ENCODE measurements at places on chromosomes 13 and 19. TPM values are rescaled to one million over a fixed set of nuclear protein-coding genes. Genes with fewer than 3 reads are reported as not detected.

The FBXO27 gene
- not detected for polyA plus RNA-seq

The C19orf33 gene
- polyA plus RNA-seq = 1.1 TPM

The PTBP1 gene
- 110 TPM for polyA plus RNA-seq

The DACT3 gene
- polyA plus RNA-seq = not detected

The KRTDAP gene
- not detected for polyA plus RNA-seq

The MEIS3 gene
- not detected for polyA plus RNA-seq

The KLF2 gene
- 216 TPM for polyA plus RNA-seq

The DOHH gene
- 7.8 TPM for polyA plus RNA-seq

The KIR3DL1 gene
- 17.7 TPM for polyA plus RNA-seq

The VSTM2B gene
- not detected for polyA plus RNA-seq

The PTGER1 gene
- not detected for polyA plus RNA-seq

The FBXO46 gene
- 15.2 TPM for polyA plus RNA-seq

The C2CD4C gene
- not detected for polyA plus RNA-seq

The ZNF440 gene
- polyA plus RNA-seq = 3.9 TPM

The OLFM4 gene
- not detected for polyA plus RNA-seq

The ARID3A gene
- polyA plus RNA-seq = 0.16 TPM

The ADAMTSL5 gene
- polyA plus RNA-seq = 2.9 TPM

The ZNF575 gene
- polyA plus RNA-seq = 3.0 TPM

The KIR2DL3 gene
- polyA plus RNA-seq = 0.49 TPM

The C1QTNF9B gene
- not detected for polyA plus RNA-seq

The CGB3 gene
- not detected for polyA plus RNA-seq

The NAPSA gene
- polyA plus RNA-seq = 1.3 TPM
